Common myeloid progenitor, CD34-positive (primary cell): ENCODE measurements at places on chromosomes 5 and 9.
A peak's percentile ranks its signal among the peaks of the same experiment; 100 is the strongest.

GRCh38 chr5:35816881-35817521 is 39.7 kb upstream of the IL7R start:
- no peak for DNase-seq

DNA sequence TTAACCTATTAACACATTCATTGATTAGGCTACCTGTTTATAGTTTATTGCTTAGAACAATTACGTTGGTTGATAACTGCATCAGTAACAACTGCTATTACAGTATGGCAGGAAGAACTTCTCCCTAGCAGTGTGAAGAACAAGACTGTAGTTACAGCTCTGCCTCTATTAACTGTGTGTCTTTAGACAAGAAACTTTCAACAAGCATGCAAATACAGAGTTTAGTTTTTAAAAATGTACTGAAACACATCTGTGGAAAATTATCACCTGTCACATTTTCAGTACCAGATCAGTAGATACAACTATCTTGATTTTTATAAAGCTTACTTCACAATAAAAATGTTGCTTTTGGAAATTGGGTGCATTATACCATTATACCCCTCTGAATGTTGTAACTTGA is 22.2 kb downstream of the ELL2 start:
- DNase-seq: no peak

GRCh38 chr9:122228191-122228567 is 578 bp downstream of the LHX6 start:
- DNase-seq: no peak

DNA sequence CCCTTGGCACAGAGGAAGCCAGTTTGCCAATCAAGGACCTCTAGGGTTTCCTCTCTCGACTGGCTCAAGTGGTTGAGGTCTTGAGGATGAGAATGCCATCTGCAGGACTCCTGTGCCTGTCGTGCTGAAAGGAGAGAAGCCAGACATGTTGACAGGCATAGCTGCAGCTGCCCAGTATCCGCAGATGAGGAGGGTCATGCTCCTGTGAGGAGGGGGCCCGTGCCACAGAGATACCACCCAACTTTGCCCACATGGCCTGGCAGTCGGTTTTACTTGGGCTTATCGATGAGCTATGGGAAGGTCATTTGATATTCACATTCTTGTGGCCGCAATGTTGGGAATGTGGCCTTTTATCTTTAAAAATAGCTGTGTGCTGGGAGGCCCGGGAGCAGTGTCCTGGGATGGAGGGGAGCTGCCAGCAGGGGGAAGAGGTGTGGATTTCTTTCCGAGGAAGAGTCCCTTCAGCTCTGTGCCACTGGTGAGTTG is 17.4 kb downstream of the FRMPD1 start:
- DNase-seq: no peak

DNA sequence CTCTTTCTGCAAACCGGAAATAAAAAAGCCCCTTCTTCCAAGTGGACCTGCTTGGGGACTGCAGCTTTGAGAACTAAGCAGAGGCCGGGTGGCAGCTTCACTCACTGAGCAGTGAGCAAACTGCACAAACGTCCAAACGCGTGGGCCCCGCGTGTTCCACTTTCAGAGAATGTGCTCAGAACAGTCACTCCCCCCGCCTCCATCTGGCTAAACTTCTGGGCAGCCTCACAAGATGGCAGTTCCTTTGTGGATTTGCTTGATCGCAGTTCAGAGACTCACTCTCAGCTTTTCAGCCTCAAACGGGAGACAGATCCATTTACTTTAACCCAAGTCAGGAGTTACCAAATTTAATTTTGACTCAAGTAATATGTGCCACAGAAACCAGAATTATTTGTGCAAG is 216.6 kb downstream of the TLE1 start:
- no peak for DNase-seq

DNA sequence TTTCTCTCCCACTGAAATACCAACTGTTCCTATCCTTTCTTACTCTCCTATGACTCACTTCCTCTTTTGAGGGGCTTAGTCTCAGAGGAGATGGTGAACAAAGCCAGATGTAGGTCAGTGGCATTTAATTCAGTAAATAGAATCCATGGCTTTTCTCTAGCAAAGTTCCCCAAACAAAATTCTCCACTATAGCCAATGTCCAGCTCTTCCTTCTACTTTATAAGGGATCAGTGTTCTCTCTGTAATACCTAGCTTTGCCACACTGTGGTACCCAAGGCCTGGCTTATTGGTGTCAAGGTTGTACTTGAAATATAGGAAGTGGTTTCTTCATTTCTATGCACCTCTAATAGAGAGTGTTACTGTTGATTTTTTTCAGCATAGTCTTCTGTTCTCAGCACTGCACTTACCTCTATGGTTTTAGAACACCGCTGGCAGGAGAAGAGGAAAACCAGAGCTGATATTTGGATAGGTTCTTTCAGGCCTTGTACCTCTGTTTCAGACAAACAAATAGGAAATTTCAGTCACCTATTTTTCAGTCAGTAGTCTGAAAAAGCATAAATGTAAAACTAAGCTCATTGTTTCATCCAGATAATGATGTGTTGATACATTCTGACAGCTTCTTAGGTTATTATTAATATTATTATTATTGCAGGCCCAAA is 40.6 kb upstream of the ITGA2 start:
- DNase-seq: peak; percentile 85

DNA sequence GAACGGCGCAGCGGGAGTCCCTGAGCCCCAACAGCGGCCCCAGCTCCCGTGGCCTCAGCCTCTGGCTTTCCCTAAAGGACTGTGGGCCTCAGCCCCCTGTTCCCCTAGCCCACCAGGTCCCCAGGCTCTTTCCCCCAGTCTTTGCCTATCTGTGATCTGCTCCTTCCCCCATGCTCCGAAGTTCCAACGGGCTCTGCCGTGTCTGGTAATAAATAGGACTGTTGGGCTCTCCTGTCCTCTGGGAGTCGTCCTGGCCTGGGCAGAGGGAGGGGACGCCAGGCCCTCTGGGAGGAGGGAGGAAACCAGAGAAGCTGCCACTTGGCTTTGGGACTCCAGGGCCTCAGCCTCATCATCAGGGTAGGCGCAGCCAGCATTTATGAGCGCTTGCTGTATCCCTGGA is 28.1 kb downstream of the ADGRD2 start:
- no peak for DNase-seq

DNA sequence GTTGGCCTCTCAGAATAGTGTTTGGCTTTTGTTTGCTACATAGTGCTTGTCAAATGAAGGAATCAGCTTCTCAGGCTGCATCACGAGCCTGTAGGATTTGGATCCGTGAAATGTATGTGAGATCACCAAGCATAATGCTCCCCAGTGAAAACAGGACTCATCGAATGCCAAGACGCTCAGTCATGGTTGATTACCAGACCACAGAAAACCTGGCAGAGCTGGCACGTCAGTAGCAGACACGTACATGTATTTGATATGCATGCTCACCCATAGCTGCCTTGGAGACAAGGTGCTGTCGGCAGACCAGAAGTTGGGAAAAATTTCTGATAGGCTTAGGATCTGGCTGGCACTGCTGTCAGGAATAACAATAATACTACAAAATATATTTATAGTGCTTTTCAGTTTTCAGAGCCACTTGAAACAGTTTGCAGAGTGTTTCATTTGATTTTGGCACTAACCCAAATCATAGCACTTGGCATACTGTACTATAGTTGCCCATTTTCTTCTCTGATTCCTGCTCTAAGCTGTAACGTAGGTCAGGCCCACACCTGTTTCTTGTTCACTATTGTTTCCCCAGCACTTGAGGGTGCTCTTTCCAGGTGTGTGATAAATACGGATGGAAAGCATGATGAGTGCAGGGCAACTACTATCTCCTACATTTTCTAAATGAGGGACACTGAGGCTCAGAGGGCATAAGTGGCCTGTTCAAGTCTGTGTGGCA is 226.1 kb downstream of the NR3C1 start:
- peak; percentile 23 for DNase-seq

- DNase-seq: no peak
Observed at GRCh38 chr9:94228616-94229015, 30.5 kb upstream of the ZNF169 start.

DNA sequence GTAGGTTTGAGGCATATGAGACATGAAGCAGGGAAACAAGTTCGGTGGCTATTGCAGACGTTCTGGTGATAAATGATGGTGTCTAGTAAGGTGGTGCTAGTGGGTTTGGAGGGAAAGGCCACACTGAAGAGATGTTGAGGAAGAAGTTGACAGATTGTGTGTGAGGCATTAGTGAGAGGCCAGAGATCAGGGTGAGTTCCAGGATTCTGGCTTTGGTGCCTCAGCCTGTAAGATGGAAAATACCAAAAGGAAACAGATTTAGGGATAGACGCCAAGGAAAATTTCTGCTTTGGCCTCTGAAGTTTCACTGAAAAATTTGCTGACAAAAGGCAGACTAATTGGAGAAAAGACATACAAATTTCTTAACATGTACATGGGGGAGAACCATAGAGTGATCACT is 6.4 kb upstream of the PAIP1 start:
- no peak for DNase-seq

- no peak for DNase-seq
Observed at GRCh38 chr5:55300890-55301289, 6.6 kb downstream of the DHX29 start.

- DNase-seq: no peak
Observed at GRCh38 chr5:58366461-58366860, 93.4 kb downstream of the PLK2 start.

DNA sequence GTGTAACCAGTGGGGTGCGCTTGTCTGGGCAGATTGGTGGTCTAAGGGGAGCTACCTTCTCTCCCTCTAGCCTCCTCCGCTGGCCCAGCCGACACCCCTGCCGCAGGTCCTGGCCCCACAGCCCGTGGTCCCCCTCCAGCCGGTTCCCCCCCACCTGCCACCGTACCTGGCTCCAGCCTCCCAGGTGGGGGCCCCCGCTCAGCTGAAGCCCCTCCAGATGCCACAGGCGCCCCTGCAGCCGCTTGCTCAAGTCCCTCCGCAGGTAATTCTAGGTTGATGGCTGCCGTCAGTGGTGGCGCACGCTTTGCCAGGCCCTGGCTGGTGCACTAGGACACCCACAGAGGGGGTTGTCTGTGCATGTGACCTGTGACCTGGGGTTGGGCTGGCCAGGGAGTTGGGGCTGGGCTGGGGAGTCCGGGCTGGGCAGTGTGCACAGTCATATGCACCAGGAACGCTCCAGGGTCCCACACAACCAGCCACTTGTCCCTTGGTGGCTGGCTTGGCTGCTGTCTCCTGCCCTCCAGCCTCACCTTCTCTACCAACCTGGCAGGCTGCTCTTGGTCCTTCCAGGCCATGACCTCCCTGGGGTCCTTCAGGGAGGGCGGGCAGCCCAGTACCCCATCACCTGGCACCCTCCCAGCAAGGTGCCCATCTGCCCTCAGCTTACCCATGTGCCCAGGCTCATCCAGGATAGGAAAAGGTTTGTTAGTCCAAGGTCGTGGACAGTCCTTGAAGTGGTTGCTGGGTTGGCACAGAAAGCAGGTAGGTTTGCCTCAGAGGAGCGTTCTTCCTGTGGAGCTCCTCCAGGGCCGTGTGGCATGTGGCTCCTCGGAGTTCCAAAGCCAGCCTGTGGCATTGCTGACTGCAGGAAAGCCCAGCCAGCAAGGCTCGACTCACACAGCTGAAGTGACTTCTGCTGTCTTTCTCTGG is 73.2 kb downstream of the WNK2 start:
- no peak for DNase-seq

DNA sequence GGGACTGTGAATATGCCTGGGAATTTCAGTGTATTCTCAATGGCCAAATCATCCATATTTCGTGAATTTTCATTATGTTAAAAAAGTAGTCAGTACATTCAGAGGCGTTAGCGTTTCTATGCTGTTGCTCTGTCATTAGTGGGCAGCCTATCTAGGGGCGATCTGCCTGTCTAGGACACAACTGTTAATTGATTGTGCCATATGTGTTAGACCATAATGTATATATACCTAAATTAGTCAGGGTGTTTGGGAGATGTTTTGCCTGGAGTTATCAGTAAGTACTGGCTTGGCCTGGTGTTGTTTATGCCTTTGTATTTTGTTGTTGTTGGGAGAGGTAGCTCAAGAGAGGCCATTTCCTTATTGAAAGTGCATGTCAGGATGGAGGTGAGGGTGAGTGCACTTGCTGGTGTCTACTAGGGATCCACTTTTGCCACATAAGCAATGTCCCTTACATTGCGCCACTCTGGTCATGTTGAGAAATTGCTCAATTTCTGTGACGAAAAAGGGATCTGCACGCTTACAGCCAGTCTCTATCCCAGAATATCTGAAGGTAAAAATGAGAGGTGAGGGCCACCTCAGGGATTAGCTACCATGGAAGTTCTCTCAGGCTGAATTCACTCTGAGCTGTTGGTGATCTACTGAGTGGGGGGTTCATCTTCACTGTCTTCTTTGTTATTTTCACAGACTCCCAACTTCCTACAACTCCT is 123.3 kb downstream of the ST8SIA4 start:
- peak; percentile 11 for DNase-seq

GRCh38 chr5:83777856-83778255 is 57.2 kb upstream of the HAPLN1 start:
- DNase-seq: no peak

GRCh38 chr9:77569335-77569734 is 78.8 kb downstream of the GNA14 start:
- no peak for DNase-seq

- no peak for DNase-seq
Observed at GRCh38 chr5:81140943-81141342, 92.2 kb upstream of the CKMT2 start.

DNA sequence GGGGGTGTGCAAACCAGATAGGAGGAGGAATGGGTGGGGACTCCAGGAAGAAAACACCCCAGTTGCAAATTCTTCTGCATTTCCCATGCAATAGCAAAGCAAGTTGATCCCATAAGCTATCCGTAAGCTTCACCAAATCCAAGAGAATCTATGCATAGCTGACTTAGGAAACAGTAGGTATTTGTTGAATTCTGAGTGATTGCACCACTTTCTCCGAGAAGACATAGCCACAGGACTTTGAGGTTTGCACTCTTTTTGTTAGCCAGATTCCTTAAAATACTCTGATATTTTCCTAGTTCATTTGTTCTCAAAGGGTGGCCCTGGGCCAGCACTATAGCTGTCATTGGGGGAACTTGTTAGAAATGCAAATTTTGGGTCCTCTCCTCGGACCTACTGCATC is 271.9 kb downstream of the SLIT3 start:
- no peak for DNase-seq

DNA sequence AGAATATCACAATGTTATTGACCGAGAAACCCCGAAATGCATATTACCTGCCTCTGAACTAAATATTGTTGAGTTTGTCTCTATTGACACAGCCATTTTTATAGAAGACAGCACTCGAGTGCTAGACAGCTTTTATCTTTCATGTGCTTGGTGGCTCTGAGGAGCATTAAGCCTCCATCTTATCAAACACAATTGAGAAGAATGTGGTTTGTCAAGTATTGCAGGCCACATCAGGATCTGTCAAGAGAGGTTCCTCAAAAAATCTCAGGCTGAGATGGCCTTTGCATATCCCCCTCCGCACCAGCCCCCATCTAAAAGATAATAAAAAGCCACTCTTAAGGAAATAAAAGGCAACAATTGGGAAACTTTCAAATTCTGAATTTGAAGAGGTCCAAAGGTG is 284.8 kb downstream of the DENND1A start:
- DNase-seq: peak; percentile 15

- DNase-seq: peak; percentile 48
Observed at GRCh38 chr9:132350861-132351315, 3.9 kb downstream of the SETX start.
